ENCODE measurements at places on chromosomes 1 and 21.

- DNase-seq, result no peak
These were observed 55.3 kb downstream of the DOP1B start for GRCh38 chr21:36211660-36212512.

GRCh38 chr1:64183395-64184002 lies 19.9 kb upstream of the UBE2U start:
- DNase-seq, result no peak

DNA sequence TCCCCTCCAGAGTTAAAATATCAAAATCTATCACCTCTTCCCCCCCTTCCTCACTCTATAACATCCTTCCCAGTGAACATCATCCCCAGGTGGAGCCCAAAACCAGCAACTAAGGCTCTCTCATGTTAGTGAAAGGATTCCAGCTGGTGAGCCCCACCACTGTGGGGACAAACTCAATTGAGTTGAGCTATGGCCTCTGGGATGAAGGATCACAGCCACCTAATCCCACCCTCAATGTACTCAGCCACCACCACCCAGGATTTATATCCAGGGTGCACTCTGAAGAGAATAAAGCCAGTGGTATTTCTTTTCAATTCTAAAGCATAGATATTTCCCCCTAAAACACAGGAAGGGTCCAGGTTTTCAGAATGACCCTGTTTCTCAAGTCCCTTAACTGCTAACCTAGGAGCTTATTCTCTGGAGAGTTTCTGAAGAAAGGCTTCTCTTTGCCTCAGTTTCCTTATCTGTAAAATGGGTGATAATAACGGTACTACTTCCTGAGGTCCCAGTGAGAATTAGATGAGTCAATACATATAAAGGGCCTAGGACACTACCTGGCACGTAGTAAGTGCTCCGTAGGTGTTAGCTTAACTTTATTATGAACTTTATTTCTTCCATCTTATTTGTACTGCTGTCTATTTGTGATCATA lies 15.6 kb upstream of the BOLA1 start:
- DNase-seq, result no peak

DNA sequence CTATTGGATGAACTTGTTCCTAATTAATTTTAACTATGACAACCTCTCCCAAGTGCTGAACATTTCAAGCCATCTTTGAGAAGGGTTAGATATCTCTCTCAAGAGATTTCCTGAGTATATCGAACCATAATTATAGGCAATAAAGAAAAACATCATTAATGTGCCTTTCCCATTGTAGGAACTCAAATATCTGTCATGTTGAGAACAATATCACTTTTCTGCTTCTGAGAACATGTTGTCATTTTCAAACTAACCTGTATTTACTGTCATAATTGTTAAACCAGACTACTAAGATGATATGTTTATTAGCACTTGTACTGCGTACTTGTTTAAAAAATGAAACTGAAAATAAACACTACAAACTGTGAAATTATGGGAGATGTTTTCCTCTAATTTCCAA lies 4.3 kb downstream of the EPS15 start:
- no peak for DNase-seq

- DNase-seq, result no peak
These were observed 56.9 kb upstream of the TRIM67 start for GRCh38 chr1:231104917-231105316.

DNA sequence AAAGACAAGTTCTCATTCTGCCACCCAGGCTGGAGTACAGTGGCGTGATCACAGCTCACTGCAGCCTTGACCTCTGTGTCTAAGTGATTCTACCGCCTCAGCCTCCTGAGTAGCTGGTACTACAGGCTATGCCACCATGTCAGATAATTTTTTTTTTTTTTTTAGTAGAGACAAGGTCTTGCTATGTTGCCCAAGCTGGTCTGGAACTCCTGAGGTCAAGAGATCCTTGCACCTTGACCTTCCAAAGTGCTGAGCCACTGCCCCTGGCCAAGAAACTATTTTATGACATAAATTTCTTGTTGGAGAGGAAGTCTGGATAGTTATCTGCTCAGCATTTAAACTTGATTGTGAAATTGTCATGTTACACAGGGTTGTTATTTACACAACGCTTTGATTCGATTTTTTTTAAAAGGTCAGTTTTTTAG lies 2.1 kb downstream of the SCCPDH start:
- DNase-seq, result no peak

GRCh38 chr1:20076710-20077461 lies 6.9 kb downstream of the PLA2G5 start:
- DNase-seq, result no peak

GRCh38 chr1:7534061-7534825 lies 236.9 kb upstream of the VAMP3 start:
- peak; percentile 24 for DNase-seq

GRCh38 chr1:207938016-207938415 lies 27.1 kb upstream of the CD34 start:
- DNase-seq, result no peak

DNA sequence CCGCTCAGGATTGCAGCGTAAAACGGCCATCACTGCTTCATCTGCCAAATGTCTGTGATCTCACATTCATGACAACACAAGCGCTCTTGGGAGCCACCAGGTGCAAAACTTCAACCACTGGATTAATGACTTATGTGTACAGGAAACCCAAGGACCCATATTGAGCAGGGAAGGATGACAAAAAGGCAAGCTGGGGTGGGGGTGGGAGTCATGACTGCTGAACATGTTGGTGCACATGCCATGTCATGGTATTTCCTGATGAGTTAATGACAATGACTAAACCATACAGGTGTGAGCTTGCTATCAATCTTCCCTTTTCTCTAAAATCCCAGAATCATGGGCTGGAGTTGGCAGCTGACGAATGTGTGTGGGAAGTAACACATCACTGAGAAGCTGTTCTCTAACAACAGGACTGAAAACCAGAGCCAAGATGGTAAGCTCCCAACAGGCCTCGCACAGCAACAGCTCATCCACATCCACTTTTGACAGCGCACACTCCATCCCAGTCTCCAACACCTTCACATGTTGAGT lies 3.1 kb upstream of the SH2D5 start:
- no peak for DNase-seq

DNA sequence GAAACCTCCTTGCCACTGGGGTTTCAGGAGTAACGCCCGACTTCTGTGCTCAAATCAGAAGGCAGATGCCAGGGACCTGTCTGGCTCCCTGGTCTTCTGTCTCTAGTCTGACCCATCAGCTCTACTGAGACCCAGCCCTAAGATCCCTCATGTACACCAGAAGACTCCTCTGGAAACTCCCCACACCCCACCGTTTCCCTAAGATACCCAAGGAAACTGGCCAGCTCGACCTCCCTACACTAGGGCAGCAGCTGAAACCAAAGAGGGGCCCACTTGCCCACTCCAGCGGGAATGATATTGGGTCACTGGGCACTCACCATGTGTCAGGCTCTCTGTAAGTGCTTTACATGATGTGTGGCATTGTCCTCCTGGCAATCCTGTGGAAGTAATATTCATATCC lies 469 bp upstream of the S100A16 start:
- DNase-seq, result no peak

DNA sequence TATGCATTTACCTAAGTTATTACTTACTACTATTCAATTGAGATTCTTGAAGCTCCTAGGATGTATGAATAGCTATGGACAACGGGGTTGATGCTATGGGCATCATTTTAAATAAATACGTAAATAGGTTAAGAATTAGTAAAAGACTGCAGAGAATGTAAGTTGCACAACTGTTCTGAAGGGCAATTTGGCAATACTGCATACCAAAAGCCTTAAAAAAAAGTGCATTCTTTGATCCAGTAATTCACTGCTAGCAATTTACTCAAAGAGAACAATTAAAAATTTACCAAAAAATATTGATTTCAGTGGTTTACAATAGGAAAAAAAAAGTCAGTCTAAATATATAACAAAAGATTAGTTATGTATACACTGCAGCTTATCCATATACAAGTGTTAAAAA lies 3.5 kb downstream of the ARPC5 start:
- DNase-seq, result no peak

DNA sequence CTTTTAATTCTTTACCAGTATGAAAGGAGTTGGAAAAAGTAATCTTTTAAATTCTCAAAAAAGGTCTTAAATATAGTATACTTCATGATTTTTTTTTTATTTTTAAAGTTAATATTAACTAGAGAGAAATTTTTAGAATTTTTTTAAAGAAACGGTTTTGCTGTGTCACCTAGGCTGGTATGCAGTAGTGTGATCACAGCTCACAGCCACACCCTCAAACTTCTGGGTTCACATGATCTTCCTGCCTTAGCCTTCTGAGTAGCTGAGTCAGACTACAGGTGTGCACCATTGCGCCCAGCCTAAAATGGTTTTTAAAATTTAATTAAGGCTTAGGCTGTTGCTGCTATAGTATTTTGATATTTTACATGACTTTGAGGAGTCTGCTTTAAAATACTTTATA lies 52.4 kb downstream of the TLCD4 start:
- DNase-seq, result no peak

- no peak for DNase-seq
These were observed 1624.0 kb downstream of the AMY1C start for GRCh38 chr1:105373681-105374080.

DNA sequence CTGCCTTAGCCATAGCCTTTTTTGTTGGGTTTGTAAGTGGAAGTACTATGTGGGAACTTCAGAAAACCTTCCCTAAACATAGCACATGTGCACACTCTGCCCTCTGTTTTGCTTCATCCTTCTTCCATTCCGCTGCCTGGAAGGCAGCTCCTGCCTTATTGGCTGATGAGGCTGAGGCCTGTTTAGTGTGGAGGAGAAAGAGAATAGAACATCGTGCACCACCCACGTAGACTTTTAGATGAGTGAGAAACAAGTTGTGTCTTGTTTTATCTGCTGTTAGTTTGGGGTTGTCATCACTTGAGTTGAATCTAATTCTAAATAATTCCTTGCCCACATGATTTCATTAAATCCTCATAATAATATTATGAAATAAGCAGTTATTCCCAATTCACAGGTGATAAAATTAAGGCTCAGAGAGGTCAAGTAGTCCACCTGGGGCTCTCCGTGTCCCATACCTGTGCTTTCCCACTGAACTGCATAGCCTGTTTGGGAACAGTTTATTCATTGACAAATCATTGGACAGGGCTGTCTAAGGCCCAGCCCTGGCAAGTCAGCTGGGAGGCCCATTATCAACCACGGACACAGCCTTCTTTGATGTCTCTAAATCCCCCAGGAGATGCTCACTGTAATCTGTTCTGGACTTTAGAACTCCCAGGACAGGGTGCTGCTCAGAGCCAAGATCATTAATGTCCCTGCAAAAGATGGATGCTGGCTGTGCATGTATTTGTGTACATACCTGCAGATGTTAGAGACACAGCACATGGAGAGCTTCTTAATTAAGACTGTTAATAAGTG lies 93.0 kb downstream of the ABCA4 start:
- no peak for DNase-seq

DNA sequence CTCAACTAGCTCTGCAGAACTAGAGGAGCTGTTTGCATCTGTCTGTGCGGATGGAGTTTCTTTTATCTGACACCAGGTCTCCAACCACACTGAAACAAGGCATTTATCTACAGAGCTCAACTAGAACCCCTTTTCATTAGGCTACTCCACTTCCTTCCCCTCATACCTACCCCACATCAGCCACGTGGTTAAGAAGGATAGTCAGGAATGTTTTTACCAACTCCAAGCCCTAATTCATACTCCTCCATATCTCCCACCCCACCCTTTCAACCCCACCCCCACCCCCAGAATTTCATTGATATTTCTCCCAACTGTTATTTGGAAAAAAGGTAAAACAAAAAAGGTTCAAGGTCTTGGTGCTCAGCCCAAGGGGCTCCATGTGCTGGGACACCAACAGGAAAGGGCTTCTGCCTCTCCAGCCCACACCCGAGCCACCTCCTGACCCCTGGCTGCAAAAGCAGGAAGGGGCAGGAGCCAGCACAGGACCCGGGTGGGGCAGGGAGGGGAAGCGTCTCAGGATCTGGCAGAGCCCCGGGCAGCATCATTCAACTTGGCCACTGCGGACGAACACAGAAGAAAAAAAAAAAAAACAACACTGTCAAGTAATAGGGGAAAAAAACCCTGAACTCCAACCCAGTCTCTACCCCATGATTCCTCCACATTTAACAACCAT lies 7.0 kb downstream of the ENSA start:
- no peak for DNase-seq

GRCh38 chr1:16605213-16605525 lies 8.2 kb downstream of the NBPF1 start:
- DNase-seq, result no peak

DNA sequence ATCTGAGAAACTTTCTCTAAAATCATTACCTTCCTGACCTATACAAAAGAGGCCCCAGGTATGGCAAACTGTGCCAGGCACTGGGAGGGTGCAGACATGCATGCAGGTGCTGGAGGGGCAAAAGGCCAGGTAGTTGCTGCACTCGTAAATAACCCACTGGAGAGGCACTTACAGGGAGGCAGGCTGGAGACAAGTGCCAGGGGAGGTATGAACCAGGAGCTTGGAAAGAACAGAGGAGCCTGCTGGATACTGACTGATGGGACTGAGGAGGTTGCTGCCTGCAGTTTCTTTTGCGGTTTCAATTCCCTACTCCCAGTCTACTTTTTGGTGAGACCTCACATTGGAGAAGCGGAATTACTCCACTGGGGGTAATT lies 113.9 kb downstream of the DSCAM start:
- no peak for DNase-seq

GRCh38 chr1:171484760-171485374 lies 463 bp upstream of the PRRC2C start:
- DNase-seq, result no peak

DNA sequence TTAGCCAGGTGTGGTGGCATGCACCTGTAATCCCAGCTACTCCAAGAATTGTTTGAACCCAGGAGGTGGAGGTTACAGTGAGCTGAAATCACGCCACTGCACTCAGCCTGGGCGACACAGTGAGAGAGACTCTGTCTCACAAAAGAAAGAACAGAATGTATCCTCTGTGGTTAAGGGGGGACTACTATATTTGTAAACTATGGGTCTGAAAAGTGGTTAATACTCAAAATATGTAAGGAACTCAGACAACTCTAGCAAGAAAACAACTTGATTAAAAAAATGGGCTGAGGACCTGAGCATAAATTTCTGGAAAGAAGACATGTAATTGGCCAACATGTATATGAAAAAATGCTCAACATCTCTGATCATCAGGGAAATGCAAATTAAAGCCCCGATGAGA lies 11.2 kb downstream of the FNBP1L start:
- no peak for DNase-seq

DNA sequence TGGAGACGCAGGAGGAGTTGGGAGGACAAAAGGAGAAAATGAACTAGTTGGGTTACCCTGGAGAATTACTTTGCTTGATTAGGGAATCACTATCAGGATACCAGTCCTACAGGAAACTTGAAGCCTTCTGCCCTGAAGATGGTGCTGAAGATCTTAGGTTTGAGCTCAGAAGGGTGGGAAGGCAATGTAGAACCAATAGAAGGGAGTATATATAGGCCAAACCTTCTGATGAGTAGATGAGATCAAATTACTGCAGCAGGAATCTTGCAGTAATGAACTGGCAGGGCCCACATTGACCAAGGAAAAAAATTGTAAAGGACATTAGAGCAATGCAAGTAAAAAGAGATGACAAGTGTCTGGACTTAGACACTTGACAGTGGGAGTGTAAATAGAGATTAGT lies 116.3 kb upstream of the CACYBP start:
- no peak for DNase-seq
